ENCODE measurements at places on chromosomes 1 and 21.

DNA sequence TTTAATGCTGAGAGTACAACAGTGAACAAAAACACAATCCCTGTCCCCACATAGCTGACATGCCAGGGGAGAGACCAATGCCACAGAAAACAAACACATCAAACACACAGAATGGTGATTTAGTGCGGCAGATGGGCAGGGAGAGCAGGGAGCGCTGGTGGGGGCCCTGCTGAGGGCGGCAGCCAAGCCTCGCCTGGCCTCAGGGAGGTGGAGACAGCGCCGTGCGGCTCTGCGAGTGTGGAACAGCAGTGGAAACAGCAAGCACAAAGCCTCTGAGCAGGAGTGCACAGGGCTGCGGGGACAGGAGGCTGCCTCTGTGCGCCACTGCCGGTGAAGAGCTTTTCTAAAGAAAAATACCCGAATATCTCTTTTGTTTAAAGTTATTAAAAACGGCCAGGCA lies 17.0 kb downstream of the MCM3AP start:
- DNase-seq = no peak

DNA sequence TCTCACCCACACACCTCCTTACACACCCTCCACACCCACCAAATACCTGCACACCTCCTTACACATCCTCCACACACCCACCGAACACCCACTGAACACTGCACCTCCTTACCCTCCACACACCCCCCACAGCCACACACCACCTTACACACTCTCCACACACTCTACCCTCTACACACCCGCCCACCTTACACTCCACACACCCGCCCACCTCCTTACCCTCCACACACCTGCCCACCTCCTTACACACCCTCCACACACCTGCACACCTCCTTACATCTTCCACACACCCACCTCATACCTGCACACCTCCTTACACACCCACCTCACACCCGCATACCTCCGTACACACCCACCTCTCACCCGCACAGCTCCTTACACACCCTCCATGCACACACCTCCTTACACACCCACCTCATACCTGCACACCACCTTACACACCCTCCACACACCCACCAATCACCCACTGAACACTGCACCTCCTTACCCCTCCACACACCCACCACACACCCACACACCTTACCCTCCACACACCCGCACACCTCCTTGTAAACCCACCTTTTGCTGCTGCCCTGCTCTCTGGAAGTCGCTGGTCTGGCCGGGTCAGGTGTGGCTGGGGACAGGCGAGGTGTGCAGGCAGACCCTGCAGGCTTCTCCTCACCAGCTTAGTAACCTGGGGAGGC lies 38.5 kb downstream of the COQ8A start:
- no peak for DNase-seq

DNA sequence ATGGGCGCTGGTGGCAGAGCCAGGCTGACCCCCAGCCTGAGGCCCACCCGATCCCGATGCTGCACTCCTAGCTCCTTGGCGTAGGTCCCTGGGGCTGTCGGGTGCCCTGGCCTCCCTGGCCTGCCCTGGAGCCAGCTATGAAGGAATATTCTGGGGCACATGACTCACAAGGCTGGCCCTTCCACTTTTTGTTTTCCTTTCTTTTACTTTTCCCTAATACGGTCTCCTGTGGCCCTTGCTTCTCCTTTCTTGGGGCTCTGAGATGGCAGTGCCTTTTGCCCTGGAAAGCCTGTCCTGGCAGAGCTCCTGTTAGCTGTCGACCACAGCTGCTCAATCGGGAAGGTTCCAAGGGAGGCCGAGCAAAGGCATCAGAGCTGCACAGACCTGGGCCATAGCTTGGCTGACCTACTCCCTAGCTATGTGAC lies 22.1 kb downstream of the ARHGEF10L start:
- DNase-seq = no peak

- no peak for DNase-seq
Observed at GRCh38 chr1:67393737-67394136, 36.5 kb downstream of the SERBP1 start.

DNA sequence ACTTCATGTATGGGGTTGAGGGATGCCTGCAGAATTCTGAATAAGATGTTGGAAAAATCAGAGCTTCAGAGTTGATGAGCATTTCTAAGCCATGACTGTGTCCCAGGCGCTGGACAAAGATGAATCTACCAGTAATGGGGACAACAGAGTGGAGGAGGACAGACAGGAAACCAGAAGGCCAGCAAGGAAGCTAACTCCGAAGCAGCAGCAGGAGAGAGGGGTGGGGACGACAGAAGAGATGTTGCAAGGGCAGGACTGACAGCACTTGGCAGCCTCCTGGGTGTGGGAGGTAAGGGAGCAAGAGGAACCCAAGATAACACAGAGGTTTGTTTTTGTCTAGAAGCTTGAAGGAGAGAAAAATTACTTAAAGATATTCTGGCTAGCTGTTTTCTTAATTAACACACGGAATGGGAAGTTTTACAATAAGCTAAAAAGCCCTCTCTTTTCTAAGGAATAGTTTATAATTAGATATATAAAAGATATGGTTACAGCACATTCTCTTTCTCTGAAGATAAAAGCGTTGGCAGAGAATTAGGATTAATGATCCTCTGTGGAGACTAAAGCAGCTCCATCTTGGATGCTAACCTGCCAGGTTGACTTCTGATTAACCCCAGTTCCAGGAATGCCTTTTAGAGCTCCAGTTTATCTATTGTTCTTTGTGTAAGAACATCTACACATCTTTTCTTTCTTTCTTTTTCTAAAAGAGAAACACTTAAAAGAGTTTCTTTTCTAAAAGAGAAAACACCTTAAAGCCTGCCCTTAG lies 92.7 kb downstream of the TENT5C start:
- no peak for DNase-seq

DNA sequence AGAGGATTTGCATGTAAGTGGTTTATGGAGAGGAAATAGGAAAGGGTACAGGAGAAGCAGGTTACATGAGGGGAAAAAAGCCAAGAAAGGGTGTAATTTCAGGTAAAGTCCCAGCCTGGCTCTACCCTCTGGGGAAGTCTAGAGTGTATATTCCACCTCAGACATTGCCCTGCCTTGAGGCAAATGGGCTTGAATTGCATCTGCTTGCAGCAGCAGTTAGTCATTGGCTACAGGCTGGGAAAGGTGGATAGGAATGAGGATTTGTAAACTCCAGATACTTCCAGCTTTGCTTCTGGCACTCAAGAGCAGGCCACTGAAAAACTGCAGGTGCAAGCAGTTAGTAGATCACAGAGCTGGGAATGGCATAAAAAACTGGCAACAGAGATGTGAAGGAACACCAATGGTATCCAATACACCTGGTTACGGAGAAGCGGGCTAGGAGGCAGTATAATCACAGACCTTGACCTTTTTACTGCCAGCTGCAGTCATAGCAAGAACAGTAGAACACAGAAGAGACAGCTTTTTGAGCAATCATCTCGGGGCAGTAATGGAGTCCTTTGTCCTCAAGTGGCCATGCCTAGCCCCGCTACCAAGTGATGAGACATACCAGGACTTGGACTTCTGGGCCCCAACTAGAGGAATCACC lies 226.9 kb upstream of the NRIP1 start:
- no peak for DNase-seq

DNA sequence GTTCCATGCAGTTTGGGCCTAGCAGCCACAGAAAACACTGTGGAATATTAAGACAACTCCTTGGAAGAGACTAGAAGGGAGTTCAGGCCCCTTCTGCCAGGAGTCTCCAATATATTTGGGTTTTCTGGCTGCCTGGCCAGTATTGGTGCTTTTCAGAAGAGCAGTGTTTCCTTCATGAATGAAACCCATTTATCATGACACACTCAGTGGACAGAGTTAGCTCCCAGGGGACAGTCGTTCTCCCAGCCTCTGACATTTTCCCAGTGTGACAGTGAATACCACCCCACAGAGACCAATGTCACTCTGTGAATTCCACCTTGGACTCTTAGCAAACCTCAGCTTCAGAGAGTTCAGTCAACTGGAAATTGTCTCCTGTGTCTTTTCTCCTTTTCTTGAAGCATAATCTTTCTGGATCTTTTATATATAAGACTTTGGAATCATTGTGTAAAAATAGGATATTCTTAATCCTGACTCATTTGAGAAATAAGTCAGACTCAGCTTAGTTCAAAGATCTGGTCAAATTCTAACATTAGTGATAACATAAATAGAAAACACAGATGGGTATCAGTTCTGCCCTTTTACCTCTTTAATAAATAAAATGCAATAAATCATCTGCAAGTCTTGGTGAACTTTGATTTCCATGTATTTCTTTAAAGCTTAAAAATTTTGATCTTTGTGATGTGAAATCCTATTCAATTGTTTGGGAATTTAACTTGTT lies 40.4 kb downstream of the GNG12 start:
- DNase-seq = no peak

GRCh38 chr21:45356251-45356650 lies 48.7 kb upstream of the COL18A1 start:
- no peak for DNase-seq

GRCh38 chr21:26001356-26001755 lies 169.2 kb downstream of the APP start:
- DNase-seq = no peak

GRCh38 chr1:55380355-55380970 lies 165.3 kb upstream of the USP24 start:
- no peak for DNase-seq

DNA sequence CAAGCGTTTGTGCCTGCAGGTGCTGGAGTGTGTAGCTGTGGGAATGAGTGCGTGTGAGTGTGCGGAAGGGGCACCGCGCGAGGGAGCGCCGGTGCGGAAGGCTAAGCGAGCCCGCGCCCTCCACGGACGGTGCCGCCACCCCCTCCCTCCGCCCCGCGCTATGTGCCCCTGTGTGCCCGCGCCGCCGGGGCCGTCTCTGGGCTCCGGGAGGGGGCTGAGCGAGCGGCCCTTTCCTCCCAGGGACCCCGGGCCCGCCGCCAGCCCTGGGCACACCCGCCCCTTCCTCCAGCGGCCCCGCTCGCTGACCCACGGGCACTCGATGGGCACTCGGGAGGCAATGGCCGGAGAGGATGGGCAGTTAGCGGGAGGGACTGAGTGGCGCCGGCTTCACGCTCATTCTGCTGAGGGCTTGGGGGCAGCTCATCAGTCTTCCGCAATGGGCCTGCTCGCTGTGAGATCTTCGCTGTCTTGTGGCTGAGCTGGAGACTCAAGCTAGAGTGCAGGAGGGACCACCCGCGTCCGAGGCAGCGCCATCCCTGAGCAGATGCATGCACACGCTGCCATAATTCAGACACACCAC lies 8.6 kb upstream of the ADGRB2 start:
- DNase-seq = no peak

DNA sequence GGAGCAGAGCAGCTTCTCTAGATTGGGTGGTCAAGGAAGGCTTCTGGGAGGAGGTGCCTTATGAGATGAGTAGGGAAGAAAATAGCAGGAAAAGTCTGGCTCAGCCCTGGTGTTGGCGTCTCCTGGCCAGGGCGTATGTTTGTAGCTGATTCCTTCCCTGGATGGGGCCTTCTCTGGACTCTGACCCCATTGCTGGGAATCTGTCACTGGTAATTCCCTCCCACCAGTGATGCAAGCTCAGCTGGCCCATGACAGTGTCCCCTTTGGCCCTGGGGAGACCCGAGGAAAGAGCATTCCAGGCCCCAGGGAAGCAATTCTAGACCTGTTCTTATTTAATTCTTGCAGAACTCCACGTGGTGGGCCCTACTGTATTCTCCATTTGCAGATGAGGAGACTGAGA lies 20.7 kb downstream of the IGSF21 start:
- DNase-seq = no peak

- no peak for DNase-seq
Observed at GRCh38 chr1:183580281-183580682, 10.0 kb downstream of the NCF2 start.

DNA sequence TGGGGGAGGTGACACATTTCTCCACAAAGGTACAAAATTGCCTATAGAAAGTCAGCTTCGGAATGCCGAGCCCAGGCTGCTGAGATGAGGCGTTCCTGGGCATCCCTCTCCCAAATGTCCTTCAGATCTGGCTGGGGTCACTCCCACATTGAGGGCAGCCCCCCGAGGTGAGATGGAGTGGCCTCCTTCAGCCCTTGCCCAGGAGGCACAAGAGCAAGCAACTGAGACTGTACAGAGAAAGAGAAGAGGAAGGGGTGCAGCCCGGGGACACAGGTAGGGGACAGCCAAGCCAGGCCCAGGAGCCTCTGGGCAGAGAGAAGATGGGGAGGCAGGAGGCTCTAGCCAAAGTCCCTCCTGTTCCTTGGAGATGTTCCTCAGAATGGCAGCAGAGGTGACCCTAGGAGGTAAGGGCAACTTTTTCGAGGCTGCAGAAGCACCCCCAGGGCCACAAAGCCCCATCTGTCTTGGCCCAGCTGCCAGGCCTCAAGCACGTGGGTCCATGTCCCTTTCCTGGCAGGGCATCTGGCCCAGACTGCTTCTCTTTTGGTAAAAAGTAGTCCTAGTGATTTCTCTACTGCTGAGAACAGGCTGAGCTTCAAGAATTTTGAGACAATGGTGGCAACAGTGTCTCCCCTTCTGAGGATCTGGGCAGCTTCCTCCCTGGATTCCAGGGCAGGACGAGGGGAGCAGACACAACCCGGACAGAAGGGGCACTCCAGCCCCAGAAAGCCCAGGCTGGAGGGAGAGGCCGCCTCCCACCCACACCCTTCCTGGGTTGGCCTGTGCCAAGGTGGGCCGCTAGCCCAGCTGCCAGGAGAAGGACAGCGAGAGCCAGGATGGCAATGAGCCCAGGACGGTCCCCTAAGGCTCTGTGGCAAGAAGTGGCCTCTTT lies 68.0 kb downstream of the LRRN2 start:
- DNase-seq = no peak

DNA sequence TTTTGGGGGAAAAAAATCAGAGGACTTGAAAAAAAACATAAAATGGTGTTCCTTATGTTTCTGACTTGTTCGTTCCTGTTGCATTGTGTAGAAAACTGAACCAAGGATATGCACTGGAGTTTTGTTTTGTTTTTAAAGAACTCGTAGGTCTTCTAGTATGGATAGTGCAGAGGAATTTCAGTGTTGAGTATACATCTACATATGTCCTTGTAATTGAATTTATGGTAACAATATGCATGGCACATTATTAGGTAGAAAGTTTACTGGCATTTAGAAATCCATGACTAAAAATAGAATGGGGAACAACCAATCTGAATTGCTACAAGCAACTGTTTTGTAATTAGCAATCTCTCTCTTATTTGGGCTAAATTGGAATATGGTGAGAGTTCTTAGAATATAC lies 188.3 kb upstream of the ZRANB2 start:
- DNase-seq = no peak

- DNase-seq = no peak
Observed at GRCh38 chr1:148328884-148329283, 154.2 kb downstream of the PPIAL4G start.

DNA sequence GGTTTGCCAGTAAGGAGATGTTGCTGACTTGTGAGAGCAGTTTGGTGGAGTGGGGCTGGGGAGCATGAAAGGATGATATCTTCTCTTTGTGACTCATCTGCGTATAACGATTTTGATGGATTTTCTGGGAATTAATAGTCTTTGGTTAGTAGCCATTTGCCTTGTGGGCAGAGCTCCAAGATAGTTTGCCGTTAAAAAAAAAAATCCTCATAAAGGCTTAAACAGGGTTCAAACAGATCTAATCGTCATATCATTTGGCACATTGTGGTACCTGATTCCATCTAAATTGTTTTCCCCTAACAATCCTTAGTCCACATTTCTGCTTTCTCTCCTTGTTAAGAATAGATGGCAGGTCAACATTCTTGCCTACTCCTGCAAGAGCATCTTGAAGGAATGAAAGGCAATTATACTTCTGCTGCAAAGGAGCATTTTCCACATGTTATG lies 168.0 kb downstream of the PPP1R12B start:
- DNase-seq = no peak

GRCh38 chr1:40318970-40319621 lies 2.0 kb upstream of the COL9A2 start:
- no peak for DNase-seq

Measured in LoVo (cell line).